ENCODE measurements at places on chromosomes 5 and 9. TPM values are rescaled to one million over a fixed set of nuclear protein-coding genes. Genes with fewer than 3 reads are reported as not detected.

NPR3 gene
- not detected for total RNA-seq

SPATA31C1 gene
- total RNA-seq = not detected

DNA sequence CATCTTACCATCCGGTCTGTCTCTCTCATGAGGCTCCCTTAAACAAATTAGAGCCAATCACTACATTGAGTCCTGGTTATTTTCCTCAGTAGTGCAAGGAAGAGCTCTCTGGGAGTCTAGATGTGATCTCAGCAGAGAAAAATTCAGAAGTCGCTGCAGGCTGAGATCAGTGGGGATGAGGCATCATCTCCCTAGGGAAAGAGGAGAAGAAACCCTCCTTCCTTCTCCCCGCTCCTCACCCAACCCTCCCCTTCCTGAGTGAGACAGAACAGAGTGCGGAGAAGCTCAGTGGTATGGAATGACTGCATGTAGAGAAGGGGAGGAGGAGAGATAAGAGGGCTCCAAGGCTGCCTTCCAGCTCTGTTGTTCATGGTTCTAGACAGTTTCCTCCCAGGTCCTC, 80.5 kb downstream of the PAPPA start:
- DNase-seq = no peak

GRCh38 chr9:136614967-136615623, 47.6 kb upstream of the EGFL7 start:
- no peak for DNase-seq

DNA sequence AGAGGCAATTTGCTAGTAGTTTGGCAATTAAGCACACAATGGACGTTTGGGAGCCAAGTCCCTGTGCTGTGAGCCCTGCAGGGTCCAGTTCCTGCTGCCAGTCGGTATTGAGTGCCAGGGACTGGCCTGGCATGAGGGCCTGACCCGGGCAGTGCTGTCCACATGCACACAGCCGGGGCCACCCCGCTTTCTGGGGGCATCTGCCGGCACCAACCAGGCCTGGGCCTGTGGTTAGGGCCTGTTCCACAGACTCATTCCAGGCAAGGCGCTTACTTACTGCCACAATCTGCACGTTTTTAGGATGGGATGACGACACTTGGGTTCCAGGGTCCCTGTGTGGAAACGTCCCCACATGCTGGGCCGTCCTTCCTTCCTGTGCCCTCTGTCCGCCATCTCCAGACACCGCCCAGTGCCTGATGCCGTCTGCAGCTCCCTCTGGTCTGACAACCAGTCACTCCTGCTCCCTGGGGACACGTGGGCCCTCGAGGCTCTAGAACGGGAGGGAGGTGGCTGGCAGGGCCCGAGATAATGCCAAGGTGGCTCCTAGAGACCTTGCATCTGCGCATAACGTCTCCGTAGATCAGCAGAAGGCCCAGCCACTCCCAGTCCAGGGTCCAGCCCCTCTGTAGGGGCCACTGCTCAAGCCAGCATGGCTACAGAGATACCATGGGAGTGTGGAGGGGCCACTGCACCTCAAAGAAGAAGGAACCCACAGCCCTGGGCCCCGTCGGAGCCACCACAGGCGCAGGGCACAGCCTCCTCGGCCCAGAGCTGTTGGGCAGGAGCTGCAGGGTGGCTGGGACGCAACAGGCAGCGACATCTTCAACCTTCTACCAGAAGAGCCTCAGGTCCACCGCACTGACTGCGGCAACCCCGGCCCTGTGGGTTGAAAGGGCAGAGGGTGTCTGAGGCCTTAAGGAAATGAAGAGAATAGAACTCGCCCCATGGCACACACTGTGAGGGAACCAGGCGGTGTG, 24.7 kb downstream of the SLC9A3 start:
- no peak for DNase-seq

Measured in naive thymus-derived CD8-positive, alpha-beta T cell (primary cell).